ENCODE measurements at places on chromosomes 7 and 10.

DNA sequence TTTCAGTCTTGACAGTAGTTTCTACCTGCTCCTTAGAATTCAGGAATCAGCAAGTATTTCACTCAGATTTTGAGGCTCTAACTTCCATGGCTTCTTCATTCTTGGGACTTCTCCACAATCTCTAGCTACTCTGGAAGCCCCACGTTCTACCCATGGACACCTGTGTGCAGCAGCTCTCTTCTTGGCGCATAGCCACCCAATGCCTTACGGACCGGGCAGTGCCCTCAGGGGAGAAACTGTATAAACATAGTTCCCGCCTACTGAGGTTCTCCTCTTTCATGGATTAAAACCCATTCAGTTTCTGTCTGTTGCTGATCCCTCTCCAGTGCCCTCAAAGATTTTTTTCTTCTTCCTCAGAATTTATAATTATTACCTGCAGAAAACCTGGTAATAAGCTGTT lies 177.1 kb downstream of the SORCS1 start:
- DNase-seq = no peak

- no peak for DNase-seq
These were observed 11.9 kb upstream of the WDFY4 start for GRCh38 chr10:48672596-48673265.

- no peak for DNase-seq
These were observed 13.9 kb downstream of the ZNF488 start for GRCh38 chr10:47370015-47370767.

GRCh38 chr10:78184851-78185692 lies 151.4 kb downstream of the RPS24 start:
- no peak for DNase-seq

DNA sequence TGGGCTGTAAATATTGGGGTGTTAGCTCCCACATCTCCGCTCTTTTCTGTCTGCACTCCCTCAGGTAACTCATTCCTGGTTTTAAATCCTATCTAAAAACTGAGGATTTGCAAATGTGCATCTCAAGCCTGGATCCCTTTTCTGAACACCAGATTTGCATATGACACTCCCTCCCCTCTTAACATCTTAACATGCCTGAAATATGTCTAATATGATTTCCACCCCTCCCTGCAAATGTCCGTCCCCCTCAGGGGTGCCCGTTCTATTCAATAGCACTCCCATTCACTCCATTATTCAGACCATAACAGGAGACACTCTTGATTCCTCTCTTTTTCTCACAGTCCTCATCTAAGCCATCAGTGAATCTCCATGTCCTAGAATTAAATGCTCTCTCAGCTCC lies 8.3 kb upstream of the CALD1 start:
- DNase-seq = no peak

- no peak for DNase-seq
These were observed 51.4 kb downstream of the FBXW4 start for GRCh38 chr10:101643546-101643945.

DNA sequence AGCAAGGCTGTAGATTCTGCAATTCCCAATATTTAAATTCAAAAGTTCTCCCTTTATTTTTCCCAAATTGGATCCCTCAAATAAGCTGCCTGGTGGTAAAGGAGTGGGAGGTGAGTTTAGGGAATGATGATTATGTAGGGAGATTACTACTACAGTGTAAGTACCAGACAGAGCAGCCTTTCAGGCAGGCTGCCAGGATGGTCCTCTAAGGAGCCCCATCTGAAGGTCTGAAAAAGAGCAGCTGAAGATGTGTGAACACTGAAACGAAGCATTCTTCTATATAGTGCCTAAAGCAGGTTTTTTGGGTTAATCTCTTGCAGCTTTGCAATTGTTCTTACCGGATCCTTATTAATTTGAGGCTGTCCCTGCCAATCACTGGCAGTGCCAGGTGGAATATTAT lies 84.7 kb downstream of the CREB5 start:
- DNase-seq = no peak

- DNase-seq = no peak
These were observed 95.9 kb upstream of the RHOBTB1 start for GRCh38 chr10:61039868-61040267.

DNA sequence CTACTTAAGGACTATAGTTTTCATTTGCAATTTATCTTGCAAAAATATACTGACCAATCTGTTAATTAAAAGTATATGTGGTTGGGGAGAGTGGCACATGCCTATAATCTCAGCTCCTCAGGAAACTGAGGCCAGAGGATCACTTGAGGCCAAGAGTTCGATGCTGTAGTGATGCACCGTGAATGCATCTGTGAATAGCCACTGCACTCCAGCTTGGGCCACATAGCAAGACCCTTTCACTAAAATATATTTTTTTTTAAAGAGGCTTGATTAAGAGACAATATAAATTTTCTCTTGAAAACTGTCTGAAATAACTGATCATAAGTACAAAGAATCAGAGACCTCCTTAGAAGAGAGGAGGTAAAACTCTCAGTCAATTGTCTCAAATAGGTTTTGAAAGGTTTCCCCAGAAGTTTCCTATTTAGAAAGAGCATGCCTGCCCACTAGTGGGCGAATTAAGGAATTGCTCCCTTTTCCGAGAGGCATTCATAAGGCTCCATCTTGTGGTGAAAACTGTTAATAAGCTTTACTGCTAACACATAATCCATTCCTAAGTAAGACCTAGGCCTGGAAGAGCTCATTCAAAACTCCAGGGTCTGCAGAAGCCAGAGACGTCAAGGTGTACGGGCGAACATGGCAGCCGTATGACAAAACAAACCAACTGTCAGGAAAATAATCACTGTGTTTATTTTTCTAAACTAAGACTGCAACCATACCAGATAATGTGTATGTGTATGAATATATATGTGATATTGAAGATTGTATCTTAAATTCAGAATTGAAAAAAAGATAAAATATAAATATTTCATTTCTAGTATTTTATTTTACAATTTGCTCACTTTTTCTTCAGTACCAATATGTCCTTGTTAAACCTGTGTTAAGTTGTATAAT lies 6.8 kb upstream of the TAS2R40 start:
- peak; percentile 86 for DNase-seq

- DNase-seq = no peak
These were observed 51.2 kb upstream of the LBX1 start for GRCh38 chr10:101280511-101280910.

GRCh38 chr7:52498366-52498765 lies 537.1 kb upstream of the POM121L12 start:
- no peak for DNase-seq

DNA sequence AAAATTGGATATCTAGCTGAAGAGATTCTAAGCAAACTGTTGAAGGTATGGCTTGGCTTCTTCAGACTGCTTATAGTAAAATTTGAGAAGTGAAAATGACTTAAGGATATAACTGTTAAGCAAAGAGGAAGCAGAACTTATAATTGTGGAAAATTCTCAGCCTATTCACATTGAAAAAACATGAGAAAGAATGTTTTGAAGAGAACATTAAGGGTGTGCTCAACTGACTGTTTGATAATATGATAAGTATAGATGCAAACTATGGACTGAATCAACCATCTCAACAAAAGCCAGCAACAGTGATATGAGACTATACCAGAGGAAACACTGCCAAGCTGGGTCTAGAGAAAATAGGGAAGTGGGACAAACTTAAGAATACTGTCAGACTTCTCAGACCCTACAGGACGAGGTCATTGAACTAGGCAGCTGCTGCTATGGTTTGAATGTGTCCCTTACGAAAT lies 133.1 kb upstream of the PPP1R3A start:
- DNase-seq = peak; percentile 77

GRCh38 chr7:149261316-149261828 lies 624 bp upstream of the ZNF783 start:
- no peak for DNase-seq

GRCh38 chr7:107579554-107579884 lies 527 bp upstream of the BCAP29 start:
- no peak for DNase-seq

DNA sequence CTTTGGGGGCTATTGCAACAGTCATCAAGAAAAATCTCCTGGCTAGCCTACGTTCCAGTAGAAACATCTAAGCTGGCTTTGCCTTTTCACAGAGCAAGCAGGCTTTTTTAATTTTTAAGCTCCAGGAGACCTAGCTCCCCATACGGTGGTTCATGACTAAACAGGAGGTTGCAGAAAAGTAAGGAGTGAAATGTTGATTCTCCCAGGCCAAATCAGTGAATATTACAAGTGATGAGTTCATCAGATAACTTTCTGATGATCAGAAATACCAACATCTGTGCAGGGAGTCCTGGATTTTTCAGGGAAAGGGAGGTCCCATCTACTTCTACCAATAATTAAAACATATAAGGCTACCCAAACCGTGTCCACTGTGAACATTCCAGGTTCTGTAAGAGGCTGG lies 477.3 kb upstream of the CELF2 start:
- no peak for DNase-seq

GRCh38 chr10:61830846-61831273 lies 70.6 kb upstream of the ARID5B start:
- no peak for DNase-seq

DNA sequence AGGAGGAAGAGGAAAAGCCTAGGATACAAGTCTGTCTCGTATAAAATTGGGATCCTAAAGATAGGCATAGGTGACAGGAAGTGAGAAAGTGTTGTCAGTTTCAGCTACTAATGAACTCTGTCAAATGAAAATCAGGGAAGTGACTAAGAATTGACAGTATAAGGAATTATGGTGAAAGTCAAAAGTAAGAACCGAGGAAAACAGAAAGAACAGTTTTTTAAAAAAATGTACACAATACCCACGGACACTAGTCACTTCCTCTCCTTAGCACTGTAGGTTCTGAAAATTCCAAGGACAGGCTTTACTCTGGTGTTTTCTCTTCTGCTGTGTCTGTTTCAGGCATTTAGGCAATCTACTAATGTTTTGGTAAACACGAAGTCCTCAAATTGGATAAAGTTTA lies 42.3 kb downstream of the ATAD1 start:
- DNase-seq = no peak

Data from inflammatory macrophage (primary cell).